Stimulated activated CD4-positive, alpha-beta T cell treated with anti-CD3 and anti-CD28 coated beads, Interleukin-12 subunit alpha, Interleukin-12 subunit beta, amount 100 ng/mL, for 4 hours (primary cell): ENCODE measurements at places on chromosomes 5 and 9.

GRCh38 chr9:88998503-88998902 lies 7.2 kb downstream of the S1PR3 start:
- no peak for DNase-seq

DNA sequence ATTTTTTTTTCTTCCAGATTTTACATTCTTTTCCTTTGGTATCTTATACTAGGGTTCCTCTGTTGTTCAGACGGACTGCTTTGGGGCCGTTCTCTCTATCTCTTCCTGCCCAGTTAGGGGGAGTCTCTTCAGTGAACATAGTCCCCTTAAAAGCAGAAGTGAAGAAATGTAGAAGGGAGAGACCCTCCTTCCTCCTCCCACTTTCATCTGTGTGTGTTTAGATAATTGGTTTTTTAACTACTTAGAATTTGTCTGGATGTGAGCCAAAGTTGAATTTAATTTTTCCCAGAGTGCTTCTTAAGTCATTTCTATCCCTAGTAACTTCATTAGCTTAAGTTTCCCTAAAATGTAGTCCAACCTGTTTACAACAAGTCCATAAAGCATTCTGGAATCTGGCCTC lies 167.5 kb downstream of the HACD4 start:
- no peak for DNase-seq

DNA sequence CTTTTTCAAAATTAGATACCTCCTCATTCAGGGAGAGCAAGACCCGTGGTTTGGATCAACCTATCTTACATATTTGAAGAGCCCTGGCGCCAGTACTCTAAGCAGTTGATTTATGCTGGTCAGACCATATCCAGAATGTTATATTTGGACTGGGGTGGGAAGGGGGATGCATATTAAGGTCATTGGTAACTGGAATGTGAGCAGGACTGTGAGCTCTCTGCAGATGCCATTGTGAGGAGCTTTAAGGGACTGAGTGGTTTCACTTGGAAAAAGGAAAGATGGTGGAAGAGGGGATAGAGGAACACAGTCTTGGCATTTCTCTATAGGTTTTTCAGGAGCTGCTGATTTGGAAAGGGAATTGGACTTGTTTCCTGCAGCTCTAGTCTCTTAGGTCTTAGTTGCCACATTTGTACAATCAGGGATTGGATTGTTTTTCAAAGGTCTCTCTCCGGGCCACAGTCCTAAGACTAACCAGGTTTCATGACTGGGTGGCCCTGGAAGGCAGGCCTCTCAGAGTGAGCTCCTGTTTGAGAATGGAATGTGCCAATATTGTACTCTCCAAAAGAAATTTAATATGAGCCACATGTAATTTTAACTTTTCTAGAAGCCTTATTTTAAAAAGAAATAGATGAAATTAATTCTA lies 25.8 kb upstream of the F2R start:
- no peak for DNase-seq

DNA sequence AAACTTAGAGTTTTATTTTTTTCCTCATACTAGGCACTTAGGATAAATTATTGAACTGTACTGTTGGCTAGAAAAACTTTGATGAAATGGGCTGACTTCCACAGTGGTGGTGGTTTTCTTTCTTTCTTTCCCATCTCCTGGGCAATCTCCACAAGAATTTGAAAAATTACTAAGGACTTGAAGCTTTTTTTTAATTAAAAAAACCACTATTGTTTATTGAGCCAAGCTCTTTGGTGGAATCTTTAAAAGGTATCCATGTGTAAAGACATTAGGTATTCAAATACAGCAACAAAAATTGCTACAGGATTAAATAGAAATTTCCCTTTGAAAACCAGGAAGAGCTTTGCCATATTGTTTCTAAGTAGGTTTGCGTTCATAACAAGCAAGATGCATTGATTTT lies 14.1 kb downstream of the MARCHF6 start:
- no peak for DNase-seq

DNA sequence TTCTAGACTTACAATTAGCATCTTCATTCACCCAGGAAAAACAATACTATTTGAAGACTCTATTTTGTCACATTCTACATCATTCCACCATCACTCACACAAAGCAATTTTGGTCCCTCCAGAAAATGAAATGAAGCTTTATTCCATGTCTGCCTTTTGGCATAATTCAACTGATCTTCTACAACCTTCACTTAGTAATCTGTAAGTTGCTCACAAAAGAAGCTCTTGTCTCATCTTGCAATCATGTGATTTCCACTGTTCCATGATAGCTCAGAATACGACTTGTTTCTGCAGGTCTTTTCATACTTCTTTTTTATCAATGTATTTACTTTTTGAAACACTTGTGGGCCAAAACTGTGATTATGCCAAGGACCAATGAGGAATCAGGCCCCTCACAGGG lies 261.9 kb upstream of the NR4A3 start:
- no peak for DNase-seq

GRCh38 chr9:71446106-71446472 lies 322.2 kb downstream of the CEMIP2 start:
- DNase-seq, result no peak

DNA sequence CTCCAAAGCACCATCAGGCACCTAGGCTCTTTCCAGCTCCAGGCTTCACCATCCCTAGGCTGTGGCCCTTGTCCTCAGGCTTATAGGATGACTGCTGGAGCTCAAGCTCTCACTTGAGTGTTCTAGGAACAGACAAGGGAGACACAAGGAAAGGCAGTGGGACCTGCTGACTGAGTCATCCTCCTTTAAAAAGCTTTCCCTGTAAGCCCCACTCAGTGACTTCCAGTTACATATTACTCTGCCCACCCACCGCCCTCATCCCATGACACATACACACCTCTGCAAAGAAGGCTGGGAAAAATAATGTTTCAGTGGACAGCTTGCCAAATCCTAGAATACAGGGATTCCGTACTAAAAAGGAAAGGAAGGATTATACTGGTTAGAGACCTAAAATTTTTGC lies 154.2 kb upstream of the ZNF366 start:
- no peak for DNase-seq

- no peak for DNase-seq
These were observed 1.7 kb downstream of the FOXD1 start for GRCh38 chr5:73446631-73447529.

GRCh38 chr9:91820949-91821880 lies 128.8 kb downstream of the ROR2 start:
- no peak for DNase-seq

DNA sequence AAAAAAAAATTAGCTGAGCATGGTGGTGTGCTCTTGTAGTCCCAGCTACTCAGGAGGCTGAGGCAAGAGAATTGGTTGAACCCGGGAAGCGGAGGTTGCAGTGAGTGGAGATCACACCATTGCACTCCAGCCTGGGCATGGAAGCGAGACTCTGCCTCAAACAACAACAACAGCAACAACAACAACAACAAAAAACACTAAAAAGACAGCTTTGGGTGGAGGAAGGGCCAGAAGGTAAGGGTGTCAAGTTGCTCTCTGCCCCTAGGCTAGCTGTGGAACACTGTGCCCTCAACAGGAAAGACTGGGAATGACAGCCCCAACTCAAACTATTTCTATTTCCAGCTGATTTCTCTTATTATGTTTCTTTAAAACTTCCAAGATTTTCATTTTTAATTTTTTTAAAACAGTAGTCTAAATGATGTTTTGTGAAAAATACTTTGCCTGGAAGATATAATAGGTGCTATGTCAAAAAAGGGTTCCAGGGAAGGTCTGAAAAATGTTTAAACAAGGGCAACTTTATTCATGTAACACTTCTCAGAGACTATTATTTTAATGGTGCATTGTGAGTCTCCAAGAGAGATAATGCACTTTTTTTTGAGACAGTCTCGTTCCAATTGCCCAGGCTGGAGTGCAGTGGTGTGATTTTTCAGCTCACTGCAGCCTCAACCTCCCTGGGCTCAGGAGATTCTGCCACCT lies 29.9 kb downstream of the CLINT1 start:
- DNase-seq, result no peak

GRCh38 chr9:137665697-137666512 lies 47.1 kb downstream of the EHMT1 start:
- no peak for DNase-seq

GRCh38 chr9:130451509-130452388 lies 7.0 kb downstream of the ASS1 start:
- no peak for DNase-seq

DNA sequence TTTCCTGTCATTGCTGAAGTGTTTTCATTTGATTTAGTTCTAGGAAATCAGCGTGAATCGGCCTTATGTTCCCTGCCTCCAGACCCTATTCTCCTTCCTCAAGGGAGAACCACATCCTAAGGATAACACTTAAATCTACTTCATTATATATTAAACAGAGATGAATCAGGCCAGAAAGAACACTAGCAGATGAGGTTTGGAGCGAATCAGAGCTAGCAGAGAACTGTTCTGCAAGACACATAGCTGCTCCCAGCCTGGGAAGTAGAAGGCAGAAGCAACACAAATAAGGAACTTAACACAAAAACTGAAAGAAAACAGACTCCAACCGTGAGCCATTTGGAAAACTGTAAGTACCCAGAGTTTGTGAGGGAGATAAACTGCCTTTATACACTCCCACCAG lies 718.2 kb downstream of the SEMA5A start:
- DNase-seq, result no peak

DNA sequence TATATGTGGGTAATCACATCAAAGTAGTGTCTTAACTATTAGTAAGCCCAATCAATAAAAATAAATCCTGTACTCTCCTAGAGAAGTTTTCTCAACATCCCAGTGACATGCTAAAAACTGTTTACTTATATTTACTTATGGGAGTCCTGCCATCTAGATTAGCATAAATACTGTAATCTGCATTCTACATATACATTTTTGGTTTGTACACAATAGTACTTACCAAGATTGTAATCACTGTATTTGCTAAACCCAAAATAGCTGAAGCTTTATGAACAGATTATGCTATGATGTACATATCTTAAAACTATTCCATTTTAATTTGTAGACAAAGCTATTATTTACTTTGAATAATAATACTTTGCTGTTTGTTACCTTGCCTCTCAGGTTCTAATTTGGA lies 105.4 kb downstream of the EDIL3 start:
- DNase-seq, result no peak

- DNase-seq, result no peak
These were observed 157.5 kb downstream of the MAPKAP1 start for GRCh38 chr9:125549465-125549871.

DNA sequence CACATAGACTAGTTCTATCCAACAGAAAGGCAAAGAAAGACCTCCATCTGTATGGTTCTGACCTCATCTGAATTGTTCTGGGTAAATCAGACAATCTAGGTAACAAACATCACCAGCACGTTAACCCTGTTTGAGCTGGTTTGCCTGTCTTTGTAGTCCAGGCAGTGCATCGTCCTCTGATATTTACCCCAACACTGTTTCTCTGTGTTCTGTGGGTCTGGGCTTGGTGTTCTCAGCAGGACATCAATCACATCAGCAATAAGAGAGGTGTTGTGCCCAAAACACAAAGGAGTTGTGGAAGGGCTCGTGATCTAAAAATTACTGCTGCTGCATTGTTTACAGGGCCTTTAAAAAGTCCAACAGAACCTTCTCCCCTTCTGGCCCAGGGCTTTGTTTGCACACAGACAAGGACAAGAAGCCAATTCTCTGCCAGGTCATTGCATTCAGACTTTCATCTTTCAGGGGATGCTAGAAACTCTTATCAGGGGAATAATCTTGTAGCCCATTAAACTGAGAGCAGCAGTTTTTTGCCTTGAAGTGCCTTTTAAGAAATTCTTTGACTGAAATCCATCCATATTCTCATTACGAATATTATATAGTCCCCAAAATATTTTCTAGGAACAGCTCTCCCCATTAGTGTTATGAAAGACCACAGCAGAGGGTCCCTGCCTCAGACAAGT lies 30.5 kb upstream of the MAP1B start:
- no peak for DNase-seq

DNA sequence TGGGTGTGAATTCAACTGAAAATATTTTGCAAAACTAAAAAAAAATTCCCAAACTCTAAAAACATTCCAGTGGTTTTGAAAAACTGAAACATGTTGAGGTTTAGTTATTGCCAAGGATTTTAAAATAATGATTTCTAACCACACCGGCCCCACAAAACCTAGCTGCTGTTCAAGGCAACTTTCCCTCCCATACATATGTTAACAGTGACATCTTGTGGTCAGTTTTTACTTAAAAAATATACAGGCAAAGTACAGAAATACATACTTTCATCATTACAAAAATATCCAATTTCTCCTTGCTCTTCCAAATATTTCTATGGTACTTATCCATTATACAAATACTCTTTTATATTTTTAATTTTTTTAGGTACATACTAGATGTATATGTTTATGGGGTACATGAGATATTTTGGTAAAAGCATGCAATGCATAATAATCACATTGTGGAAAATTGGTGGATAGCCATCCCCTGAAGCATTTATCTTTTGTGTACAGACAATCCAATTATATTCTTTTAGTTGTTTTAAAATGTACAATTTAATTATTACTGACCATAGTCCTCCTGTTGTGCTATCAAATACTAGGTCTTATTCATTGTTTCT lies 34.4 kb upstream of the MRPS30 start:
- no peak for DNase-seq

GRCh38 chr9:18739127-18739526 lies 265.2 kb downstream of the ADAMTSL1 start:
- DNase-seq, result no peak

- no peak for DNase-seq
These were observed 13.2 kb downstream of the MED27 start for GRCh38 chr9:132066511-132066910.

DNA sequence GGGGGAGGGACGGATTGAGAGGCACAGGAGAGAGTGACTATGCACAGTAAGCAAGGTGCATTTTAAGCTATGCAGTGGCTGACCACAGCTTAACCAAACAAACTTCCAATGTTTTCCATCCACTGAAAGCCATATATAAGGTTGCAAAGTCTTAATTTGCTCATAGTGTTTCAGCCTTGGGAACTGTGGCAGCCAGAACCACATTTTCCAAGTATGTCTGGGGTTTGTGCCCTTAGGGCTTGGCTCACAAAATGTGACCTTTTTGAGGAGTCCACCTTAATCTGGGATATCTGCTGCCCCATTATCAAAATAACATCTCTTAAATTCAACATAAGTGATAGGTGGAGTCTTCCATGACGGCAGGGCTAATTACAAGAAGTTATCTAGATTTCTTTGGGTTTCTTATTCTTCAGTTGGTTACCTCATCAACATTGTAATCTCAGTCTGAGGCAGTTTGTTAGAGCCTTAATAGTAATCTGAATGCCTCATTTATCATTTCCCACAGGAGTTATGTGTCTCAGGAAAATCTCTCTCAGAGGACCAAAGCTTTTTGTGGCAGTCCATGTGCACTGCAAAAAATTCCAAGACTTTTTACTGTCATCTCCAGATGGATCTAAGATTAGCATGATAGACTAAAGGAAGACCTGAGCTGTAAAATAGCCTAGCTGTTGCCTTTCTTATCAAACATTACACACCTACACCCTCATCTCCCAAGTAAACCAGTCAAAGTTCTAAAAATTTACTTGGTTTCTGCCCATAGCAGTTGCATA lies 15.2 kb upstream of the UBQLN1 start:
- no peak for DNase-seq

GRCh38 chr9:124695280-124695890 lies 75.7 kb downstream of the NR6A1 start:
- DNase-seq, result no peak

GRCh38 chr5:14270209-14270702 lies 127.1 kb downstream of the TRIO start:
- DNase-seq, result no peak
